ENCODE measurements at places on chromosomes 12 and 14.
A peak's percentile ranks its signal among the peaks of the same experiment; 100 is the strongest.

DNA sequence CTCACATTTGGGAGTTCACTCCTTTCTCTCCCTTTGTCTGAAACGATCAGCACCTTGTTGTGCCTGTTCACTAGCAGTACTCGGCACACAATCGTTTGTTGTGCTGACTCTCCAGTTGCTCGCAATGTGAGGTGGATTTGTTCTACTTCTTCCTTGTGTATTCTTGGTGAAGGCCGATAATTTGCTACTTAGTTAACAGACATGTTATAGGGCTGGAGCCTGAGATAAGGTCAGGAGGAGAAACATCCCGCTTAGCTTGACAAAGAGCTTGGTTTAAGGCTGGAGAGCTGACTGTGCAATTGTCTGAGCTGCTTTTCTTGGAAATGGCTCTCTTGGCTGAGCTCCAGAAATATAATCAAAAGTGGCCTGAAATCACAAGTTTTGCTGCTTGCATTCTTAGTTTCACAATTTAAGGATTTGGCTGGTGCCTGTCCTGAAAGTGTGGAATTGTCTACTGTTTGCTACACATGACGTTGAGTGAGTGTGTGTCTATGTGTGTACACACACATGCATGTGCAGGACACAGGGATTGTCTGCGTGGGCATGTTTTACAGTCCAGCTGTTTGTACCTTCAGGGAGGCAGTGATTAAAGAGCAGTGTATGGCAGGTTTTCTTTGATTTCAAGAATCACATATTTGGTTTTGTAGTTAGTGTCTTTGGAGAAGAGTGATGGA, 77.7 kb downstream of the ARF6 start:
- DNase-seq, result no peak

GRCh38 chr12:110458756-110459155, 8.6 kb upstream of the ARPC3 start:
- no peak for DNase-seq

DNA sequence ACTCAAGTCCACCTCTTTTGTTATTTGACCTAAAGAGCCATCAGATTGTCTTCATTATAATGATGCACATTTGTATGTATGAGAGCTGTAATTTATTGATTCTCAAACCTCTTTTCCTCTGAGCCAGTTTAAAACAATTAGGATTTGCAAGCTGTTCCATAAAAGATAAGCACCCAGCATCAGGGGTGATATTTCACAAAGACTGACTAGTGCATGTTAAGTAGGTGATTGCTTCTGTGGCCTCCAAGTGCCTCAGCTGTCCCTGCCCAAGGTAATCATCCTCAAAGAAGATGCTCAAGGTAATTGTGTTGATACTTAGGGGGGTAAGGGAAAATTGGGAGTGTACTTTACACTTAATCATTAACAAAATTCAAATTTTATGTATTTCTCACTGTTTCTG, 18.2 kb downstream of the CEP128 start:
- no peak for DNase-seq

DNA sequence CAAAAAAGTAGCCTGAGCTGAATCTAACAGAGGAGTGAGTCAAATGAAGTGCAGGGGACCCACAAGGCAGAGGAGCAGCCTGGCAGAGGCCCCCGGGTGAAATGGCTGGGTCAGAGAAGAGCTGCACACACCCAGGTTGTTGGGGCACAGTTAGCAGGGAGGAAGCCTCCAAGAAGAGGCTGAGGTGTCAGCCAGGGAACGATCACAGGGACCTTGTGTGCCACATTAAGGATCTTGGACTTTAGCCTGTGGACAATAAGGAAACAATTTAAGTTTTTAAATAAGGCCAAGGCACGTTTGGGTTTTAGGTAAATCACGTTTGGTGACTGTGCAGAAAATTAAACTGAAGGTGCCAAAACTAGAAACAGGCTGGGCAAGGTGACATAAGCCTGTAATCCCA, 35.1 kb downstream of the OR10P1 start:
- DNase-seq, result peak; percentile 15

DNA sequence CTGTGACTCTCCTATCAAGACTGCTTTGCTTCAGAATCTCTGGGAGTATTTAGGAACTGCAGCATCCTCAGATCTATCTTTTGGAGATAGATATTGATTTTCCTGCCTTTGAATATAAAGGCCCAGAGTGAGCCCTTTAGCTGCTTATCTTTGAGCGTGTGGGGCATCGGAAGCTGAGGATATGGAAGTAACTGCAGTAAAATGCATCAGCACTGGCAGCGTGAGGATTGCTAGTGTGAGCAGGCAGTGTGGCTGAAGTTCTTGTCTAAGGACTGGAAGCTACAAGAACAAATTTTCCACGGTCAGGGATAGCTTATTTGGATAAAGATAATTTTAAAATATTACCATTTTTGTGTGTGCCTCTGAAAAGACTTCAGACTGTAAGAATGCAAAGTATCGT, 474.7 kb downstream of the NPAS3 start:
- no peak for DNase-seq

GRCh38 chr12:84277986-84278385, 634.6 kb downstream of the SLC6A15 start:
- no peak for DNase-seq

- no peak for DNase-seq
These were observed 14.1 kb downstream of the P2RX2 start for GRCh38 chr12:132632521-132633228.

DNA sequence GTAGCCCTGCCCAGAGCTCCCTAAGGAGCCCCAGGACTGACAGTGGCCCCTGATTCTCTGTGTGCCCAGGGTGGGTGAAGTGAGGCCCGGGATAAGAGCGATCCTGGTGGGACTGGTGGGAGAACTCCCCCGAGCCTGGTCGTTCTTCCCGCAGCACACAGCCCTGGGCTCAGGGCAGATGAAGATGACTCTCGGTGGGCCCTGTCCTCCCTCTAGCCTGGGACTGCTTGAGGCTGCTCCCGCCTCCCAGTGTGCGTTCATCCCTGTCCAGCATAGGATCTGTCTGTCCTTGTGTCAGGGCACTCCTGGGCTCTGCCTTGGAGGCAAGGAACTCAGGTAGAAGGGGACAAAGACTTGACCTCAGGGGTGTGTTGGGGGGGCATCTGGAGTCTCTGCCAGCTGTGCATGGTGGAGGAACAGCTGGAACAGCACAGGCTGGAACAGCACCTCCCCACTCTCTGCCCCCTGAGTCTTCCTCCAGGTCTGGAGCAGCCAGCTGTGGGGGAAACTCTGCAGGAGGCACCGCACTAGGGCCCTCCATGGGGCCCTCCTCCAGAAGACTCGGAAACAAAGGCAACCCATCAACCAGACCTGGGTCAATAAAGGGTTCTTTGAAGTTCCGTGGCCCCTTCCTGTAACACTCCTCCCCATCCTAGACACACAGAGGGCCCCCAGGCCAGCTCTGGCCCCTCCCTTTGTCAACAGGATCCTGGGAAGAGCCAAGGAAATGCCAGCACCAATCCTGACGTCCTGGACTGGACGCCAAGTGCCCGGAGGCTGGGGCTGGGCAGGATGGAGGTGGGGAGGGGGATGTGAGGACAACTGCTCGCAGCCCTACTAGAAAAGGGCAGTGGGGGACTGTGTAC, 15.9 kb downstream of the FAIM2 start:
- DNase-seq, result no peak

DNA sequence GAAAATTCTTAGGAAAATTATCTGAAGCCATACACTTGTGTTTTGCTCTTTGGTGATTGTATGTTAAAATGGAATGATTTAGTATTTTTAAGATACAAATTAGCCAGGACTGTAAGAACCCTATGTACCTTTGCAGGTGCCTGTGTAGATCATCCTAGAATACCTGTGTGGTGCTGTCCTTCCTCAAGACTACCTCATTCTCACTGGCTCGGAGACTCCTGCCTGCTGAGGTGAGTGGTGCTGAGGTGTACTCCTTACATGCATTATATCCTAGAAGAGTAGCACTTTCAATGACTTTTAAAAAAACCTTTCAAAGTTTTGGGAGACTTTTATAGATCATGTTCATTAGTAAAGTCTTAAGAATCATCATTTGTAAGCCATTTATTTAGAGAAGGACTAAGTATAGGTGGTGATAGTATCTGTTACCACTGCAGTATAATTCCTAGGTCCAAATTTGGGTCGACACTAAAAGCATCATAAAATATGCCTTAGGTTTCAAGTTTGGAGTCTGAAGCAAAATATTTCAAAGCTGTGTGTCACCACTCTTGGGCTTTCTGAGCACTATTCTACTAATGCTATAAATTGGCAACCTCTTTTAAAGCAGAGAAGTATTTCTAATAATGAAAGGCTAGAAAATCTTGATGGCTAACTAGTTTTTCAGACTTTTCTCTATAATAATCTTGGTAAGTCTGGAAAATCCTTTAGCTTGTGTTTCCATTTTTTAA, 36.6 kb downstream of the RASSF8 start:
- DNase-seq, result no peak

DNA sequence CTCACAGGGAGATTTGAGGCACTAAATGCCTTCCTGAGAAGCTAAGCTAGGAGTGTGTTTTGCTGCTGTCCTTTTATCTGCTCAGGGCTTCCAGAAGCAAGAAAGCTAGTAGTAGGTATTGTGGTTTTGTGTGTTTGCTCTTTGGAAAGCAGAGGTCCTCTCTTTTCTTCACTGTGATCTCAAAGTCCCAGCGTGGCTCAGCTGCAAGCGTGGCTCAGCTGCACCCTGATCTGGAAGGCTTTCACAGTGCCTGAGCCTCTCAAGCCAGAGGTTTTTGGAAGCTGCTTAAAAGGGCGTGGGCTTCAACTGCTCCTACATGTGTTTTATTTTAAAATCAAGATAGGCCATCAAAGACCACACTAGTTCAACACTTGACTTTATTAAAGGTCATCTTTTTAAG, 337.4 kb upstream of the RGS6 start:
- DNase-seq, result no peak

DNA sequence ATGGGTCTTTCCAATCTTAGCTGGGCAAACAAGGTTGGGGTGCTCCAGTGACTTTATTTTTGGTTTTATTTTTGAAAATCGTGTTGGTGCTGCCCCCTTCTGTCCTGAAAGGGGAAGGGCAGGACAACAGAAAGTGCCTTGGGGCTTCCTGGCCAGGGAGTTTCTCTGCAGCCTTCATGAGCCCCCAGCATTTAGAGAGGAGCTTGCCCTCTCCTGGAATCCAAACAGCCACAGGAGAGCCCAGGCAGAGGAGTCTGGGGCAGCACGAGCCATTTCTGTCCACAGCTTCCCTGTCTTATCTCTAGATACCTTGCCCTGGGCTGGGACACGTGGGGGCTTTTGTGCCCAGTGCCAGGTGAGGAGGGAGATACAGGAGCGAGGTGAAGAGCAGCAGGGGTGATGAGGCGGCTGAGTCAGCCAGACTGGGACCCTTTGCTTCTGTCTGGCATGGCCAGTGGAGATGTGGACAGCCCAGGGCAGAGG, 4.4 kb upstream of the C1RL start:
- peak; percentile 52 for DNase-seq

DNA sequence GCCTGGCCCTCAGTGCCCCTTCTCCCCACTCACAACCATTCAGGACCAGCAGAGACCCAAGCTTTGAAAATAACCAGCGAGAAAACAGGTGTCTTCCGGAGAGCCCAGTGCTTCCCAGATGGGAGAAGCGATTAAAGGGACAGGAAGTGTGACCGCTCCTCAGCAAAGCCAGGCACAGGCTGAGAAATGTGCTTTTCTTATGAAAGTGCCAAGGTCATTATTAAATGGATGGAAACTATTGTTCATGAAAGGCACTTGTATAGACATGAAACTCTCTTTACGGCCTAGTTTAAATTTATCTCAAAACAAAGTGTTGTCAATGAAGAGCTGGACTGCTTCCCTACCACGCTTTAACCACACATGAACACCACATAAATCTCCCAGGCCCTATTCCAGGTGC, 210.4 kb downstream of the SPTSSA start:
- DNase-seq, result no peak

DNA sequence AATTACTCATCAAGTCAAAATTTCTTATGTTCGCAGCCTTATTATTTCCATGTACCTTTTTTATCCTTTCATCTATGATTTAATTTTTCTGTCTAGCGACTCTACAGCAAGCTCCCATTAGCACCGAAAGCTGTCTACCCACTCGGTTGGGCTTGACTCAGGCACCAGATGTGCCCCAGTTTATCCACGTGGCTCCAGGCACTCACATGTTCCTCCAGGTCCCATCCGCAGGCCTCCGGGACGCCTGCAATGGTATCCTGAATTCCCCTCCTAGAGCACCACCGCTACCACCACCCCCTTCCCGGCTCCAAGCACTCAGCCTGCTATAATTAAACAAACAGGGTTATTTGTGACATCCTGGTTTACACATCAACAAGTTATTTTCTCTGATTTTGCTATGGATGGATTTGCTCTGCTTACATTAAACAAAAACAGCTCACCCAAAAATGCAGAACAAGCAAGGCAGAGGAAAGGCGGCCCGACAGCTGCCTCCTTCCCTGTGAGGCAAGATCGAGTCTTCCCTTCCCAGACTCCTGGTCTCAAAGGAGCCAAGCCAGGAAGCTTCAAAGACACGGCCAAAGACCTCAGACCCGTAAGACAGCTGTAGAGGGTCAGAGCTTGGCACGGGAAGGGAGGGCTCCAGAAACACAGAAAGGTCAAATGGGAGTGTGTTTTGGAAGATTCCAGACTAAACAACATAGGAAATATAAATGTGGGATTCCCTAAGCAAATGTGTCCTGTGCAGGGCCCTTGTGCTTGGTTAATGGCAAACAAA, 253.8 kb downstream of the TTC8 start:
- DNase-seq, result no peak

GRCh38 chr14:95537298-95538089, 2.6 kb downstream of the GLRX5 start:
- no peak for DNase-seq

DNA sequence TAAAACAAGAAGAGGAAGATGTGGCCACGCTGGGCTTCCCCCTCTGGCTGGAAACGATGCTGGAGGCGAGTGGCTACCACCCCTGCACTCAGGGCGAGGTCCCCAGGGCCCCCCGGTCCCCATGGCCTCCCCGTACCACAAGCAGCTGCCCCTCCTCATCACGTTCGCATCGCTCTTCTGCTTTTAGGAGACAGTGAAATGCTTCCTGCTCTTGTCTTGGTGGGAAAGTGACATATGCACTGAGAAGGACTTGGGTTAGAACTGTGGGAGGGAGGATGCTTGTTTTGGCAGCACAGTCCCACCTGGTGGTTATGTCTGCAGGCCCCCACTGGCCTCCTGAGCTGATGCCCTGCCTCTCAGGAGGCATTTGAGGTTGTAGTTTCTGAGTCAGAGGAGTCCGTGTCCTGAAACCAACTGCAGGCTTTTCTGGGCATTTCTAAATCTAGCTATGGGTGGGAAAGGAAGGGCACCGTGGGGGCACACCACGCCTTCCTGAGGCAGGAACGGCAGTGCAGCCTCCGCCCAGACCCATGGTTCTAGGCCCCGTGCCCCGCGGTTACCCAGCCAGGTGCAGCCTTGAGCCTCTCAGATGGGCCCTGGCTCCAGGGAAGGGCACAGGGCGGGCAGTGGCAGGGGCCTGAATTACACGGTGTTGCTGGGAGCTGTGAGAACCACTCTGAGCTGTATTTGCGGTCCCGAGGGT, 139.3 kb downstream of the ADGRD1 start:
- DNase-seq, result peak; percentile 50

- no peak for DNase-seq
These were observed 278.3 kb downstream of the NRXN3 start for GRCh38 chr14:78448164-78449094.

GRCh38 chr12:39443929-39444209, 949 bp upstream of the KIF21A start:
- no peak for DNase-seq

All from upper lobe of right lung (tissue), 1 donor.